ENCODE measurements at places on chromosomes 2 and 18.

- DNase-seq: no peak
Measured at GRCh38 chr2:180676520-180677025, 303.8 kb upstream of the UBE2E3 start.

GRCh38 chr18:69523582-69523981 lies 122.9 kb downstream of the DOK6 start:
- no peak for DNase-seq

DNA sequence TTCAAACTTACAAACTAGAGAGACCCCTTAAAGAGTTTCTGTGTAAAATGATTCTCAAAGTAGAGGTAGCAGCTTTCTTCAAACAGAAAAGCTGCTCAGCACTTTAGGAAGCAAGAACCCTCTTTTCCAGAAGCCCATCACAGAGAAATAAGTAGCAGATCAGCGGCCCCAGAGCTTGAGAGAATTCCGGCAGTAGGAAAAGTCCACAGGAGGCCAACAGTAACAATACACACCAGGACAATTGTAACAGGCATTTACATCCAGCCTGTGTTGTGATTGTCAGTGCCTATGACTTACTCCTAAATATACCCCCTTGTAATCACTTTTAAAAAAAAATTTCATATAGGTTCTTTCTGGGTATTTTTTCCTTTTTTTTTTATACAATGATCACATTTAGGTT lies 161.4 kb upstream of the ACVR2A start:
- DNase-seq: no peak

DNA sequence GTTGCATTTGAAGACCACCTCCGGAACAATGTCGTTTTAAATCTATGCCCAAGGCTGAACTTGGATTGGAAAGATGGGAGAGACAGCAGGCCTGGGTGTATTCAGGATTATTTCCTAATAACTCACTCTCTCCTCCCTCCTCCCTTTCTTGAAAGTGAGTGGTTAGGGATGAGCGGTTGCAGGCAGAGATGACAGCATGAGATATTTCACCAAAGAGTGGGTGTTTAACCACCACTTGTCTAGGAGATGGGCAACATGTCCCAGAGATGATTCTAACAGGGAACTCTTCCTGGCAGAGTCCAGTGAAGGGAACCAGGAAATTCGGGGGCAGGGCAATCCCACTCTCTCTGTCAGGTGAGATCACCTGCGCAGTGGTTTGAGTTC lies 123.2 kb downstream of the KCTD1 start:
- peak; percentile 42 for DNase-seq

DNA sequence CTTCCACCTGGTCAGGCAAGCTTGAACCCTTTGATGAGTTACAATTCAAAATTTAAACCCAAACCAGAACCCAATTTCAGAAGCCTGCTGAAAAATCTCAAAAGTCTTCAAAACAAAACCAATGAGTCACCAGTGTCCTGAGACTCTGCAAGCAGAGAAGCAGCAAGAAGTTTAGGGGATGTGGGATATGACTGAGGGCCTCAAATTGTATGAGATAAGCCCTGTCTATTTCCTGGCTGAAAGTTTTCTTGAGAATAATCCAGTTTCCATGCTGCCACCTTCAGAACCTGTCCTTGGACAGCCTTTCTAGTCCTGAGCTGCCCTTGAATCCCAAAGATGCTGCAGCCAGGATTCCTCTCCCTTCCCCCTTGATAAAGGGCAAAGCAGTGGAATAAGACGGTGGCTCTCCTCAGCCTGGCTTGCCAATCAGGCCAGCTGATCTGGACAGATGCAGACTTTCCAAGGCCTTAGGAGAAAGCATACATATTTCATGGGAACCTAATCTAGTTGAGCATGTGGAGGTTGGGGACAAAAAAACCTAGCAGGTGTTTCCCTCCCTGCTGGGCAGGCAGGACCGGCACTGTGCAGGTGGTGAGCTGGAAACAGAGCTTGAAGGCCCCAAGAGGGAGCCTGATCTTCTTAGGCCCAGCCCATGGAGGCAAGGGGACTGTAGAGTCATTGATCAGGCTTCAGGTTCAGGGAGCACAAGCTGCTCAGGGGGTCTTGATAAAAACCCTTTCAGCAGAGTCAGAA lies 278.0 kb upstream of the MGAT5 start:
- DNase-seq: no peak
